AG20443 (cell line): ENCODE measurements at places on chromosomes 5 and 9.
A peak's percentile ranks its signal among the peaks of the same experiment; 100 is the strongest.

DNA sequence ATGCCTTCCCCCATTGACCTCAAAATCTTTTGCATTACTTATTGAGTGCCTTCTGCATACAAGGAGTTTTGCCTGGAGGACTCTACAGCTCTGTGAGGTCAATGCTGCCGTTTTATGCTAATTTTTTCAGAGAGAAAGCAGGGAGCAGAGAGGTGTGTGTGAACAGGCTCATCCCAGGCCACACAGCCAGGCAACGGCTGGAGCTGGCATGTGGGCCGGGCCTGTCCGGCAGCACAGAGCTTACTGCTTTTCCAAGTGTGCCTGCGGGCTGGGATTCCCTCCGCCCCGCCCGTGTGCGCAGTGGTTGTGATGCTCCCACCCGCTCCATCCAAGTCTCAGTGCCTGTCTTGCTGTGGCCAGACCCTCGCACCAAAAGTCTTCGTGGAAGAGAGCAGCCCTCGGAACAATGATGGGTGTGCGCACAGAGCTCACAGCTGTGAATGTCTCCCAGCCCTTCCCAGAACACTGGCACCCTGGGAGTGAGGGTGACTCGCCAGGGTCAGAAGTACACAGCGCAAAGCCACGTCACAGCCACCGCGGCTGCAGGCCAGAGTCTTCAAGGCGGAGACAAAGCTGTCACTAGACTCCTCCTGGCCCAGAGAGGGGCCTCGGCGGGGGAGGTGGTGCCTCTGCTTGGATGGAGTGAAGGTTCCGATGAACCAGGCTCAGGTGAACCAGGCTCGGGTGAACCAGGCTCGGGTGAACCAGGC, 82.8 kb downstream of the COL5A1 start:
- peak; percentile 70 for DNase-seq

DNA sequence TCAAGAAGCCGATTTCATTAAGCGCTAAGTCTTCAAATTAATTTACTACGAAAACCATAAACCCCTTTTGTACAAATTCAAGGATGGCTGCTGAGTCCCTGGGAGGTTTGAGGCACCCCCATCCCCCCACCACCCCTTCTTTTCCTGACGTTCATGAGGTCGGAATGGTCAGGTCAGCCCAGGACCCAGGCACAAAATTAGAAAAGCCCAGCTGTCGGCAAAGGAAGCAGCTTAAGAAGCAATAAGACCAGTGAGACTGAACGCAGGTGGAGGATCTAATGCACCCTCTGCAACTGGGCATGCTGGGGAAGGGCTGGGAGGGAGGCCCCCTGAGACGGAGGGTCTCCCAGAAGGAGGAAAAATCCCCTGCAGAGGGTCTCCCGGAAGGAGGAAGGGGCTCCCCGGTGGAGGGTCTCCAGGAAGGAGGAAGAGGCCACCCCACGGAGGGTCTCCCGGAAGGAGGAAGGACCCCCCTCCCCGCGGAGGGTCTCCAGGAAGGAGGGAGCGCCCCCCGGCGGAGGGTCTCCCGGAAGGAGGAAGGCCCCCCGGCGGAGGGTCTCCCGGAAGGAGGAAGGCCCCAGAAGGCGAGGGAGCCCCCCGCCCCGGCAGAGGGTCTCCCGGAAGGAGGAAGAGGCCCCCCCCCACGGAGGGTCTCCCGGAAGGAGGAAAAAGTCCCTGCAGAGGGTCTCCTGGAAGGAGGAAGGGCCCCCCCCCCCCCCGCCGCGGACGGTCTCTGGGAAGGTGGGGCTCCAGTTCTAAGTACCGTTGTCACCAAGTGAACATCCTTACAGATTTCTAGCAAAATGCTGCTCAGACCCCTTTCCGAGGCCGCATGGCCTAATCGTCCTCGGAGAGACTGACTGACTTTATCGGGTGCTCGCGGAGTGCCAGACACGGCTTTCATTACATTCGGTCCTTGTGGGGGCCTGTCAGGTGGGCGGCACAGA, 74.4 kb upstream of the FCN1 start:
- no peak for DNase-seq

- no peak for DNase-seq
Measured at GRCh38 chr5:170171811-170172210, 61.0 kb upstream of the C5orf58 start.

GRCh38 chr9:28206280-28206679, 633.0 kb upstream of the C9orf72 start:
- no peak for DNase-seq

- DNase-seq: no peak
Measured at GRCh38 chr5:178357678-178358077, 125.1 kb upstream of the PHYKPL start.

DNA sequence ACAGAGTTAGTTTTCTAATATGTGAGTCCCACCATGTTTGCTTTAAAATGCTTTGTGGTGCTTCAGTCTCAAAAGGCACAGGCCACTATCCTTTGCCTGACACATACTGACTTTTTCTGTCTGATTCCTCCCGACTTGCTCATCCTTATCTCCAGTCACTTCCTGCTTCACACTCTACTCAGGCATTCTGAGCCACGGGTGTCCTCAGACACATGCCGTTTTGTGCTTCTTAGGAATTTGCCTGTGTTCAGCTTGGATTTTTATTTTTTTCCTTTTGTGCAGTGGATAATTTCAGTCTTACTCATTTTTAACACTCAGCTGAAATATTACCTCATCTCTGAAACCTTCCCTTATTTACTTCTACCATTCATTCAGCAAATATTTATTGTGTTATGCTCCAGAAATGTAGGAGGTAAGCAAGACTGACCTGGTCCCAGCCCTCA, 54.1 kb downstream of the MAN2A1 start:
- peak; percentile 87 for DNase-seq

DNA sequence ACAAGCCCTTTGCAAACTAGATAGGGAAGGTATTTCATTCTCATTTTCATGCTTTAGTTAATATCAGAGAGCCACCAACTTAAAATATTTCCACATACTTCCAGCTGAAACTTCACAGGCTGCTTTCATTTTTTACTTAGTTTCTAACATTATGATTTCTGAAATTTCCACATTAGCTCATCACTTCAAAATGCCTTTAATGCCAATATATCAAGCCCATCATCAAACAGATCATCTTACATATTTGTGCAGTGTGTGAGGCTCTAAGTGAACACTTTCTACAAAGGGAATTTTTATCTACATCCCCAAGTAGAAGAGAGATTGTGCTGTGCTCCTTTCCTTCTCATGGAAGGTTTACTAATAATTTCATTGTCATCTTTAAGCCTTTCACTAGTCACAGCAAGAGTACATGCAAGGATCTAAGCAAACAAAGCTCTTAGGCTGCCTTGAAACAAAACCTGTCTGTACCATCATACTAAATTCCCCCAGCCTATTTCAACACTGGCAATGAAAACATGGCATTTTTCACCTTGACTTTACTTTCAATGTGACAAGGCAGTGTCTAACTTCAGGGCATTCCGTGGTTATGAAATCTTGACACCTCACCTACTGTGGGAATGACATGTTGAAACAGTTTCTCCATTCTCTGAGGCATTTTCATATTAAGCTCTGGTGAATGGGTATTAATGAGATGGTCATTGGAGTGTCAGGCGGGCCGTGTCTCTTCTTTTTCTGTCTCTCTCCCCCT, 45.4 kb downstream of the PPP2R2B start:
- DNase-seq: no peak
